ENCODE measurements at places on chromosomes 5 and 9.

GRCh38 chr5:176359658-176360057, 1.9 kb downstream of the KIAA1191 start:
- DNase-seq, result no peak

DNA sequence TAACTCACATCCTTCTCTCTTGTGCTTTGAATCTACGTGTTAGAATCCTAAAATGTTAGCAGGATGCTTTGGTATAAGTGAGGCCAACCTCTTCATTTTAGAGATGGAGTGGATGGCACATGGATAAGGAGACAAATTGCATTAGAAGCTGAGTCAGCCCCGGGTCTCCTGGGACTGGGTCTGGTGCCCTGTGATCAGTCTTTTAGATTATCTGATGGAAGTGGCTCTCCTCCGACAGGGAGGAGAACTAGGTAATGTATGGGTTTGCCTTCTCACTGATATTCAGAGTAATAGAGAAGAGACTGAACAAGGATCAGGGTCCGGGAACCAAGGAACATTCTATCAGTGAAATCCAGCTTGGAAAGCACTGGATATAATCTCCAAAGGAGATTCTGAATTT, 74.9 kb upstream of the TNFSF8 start:
- no peak for DNase-seq

GRCh38 chr5:136037001-136037705, 8.4 kb downstream of the TGFBI start:
- DNase-seq, result no peak

DNA sequence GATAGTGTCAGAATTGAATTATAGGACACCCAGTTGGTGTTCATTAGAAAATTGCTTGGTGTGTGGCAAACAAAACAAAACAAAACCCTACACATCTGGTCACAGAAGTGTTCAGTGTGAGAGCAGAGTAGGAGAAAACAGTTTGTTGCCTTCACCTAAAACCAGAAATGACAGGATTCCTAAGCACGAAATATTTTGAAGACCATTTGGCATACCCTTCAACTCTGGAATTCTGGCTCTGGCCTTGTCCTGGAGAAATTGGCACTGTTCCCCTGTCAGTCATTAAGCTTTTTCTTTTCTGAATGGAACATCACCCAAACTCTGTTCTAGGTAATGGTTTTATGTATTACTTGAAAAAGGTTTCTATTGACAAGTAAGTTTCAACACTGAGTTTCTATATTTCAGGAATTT, 110.2 kb upstream of the PCA3 start:
- no peak for DNase-seq

DNA sequence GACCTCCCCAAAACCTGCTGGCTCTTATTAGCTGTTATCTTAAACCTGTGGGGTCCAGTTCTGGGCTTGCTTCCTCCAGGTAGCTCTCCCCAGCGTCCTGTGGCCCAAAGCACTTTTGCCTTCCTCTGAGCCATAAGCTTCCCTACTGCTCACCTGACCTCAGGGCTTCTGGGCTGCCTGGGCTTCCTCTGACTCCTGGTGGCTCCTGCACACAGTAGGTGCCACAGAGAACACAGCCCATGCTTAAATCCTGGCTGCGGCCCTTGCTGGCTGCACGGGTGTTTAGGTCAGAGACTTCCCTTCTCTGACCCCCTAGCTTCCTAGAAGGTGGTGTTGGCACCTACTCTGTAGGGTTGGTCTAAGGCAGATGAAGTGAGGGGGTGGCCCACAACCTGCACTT, 2.5 kb downstream of the RALGDS start:
- no peak for DNase-seq

- no peak for DNase-seq
These were observed 70.0 kb downstream of the AMBP start for GRCh38 chr9:114007991-114008666.

GRCh38 chr9:110984890-110985437, 53.3 kb downstream of the LPAR1 start:
- no peak for DNase-seq

- peak; percentile 83 for DNase-seq
These were observed 22.3 kb upstream of the HMCN2 start for GRCh38 chr9:130243015-130243881.

- DNase-seq, result no peak
These were observed 130.1 kb upstream of the OSMR start for GRCh38 chr5:38715696-38716095.

DNA sequence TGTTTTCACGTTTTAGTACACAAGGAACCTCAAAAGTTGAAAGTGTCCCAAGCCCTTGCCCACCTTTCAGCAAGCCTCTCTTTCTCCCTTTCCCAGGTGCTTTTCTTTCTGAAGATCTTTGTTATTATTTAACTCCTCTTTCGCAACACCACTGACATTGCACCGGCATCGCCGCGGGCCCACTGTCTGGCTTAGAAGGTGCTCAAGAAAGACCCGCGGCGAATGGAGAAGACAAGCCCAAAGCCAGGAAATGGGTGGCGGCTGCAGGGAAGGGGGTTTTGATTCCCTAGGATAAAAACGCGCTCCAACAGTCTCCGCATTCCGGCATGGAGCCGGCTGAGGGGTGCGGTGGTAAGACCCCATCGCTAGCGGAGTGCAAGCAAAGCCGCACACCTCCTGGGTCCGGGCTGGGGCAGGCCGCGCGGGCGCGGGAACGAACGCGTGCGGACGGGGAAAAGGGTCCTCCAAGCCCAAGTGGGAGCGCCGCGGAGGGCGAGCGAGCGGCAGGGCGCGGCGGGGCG, 404 bp upstream of the AFAP1L1 start:
- no peak for DNase-seq

DNA sequence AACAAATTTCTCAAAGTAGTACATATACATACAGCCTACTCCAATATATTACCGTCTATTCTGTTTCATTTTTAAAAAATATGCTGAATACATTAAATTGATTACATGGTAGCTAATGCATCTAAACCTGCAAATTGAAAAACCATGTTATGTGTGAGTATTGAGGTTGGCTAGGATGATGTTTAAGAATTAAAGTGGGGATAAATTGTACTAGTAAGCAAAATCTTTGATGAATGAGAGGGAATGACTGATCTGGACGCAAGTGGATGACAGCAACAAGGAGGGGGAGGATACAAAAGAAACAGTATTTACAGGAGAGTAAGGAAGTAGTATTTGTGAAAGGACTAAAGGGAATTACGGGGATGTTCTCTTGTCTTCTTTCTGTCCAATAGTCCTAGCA, 37.4 kb downstream of the RAD50 start:
- no peak for DNase-seq

GRCh38 chr9:86098824-86099700, at the start of gene GOLM1:
Gene GOLM1, minus strand, starts transcription at chr9:86099558. Its CDS starts 20,238 bp downstream, at chr9:86079320.
- DNase-seq, result no peak

DNA sequence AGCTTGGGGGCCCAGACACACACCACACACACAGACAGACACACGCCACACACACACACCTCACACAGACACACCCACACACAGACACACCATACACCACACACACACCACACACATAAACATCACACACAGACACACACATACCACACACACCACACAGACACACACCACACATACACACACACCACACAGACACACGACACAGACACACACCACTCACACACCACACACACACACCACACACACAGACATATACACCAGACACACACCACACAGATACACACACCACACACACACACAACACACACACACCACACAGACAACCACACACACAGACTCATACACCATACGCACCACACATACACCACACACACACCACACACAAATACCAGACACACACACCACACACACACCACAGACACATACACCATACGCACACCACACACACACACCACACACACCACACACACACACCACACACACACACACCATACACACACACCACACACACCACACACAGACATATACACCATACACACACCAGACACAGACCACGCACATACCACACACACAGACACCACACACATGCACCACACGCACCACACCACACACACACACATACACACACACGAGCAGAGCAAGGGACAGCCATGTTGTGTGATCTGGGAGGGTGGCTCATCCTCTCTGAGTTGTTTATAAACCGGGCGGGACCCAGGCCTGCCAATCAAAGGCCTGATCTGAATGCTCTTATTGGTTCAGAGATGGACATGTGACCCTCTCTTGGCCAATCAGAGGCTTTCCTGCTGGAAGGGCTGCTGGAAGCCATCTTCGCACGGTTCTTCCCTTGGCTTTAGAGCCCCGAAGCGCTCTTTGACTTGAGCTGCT, 148.3 kb downstream of the GAPVD1 start:
- peak; percentile 7 for DNase-seq

GRCh38 chr9:127061411-127061810, 61.0 kb downstream of the ANGPTL2 start:
- no peak for DNase-seq

DNA sequence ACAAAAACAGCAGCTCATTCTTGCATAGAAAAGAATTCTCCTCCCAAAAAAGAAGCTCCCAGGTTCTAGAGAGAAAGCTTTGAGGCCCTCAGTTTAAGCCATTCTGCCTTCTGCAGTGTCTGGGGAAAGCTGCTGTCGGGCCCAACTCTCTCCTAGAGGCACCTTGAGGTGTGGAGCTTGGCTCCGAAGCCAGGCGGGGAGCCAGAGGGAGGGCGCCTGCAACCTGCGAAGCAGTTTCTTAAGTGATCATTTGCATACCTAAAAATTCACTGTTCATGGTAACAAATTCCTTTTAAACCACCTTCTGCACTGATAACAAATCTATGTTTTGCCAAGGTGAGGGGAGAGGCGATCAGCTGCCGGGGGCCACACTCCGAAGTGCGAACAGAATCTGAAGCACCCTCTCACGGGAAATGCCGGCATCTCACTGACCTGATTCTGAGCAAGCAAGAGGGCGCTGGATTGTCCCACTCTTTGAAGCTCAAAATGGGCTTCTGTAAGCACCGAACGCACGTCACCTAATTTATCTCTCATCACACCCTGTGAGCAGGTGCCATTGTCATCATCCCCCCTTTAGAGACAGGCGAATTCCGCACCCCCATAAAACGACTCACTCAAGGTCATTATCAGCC, 86.1 kb downstream of the GTF3C4 start:
- DNase-seq, result no peak

DNA sequence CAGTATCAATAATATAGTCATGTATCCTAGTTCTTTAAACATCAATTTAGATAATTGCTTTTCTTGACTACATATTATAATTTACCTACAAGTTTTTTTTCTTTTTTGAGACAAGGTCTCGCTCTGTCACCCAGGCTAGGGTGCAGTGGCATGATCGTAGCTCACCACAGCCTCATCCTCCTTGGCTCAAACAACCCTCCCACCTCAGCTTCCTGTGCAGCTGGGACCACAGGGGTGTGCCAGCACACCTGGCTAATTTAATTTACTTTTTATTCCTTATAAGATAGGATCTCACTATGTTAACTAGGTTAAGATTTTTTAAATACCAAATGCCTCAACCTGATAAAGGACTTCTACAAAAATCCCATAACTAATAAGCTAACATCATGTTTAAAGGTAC, 21.1 kb downstream of the UIMC1 start:
- DNase-seq, result no peak

DNA sequence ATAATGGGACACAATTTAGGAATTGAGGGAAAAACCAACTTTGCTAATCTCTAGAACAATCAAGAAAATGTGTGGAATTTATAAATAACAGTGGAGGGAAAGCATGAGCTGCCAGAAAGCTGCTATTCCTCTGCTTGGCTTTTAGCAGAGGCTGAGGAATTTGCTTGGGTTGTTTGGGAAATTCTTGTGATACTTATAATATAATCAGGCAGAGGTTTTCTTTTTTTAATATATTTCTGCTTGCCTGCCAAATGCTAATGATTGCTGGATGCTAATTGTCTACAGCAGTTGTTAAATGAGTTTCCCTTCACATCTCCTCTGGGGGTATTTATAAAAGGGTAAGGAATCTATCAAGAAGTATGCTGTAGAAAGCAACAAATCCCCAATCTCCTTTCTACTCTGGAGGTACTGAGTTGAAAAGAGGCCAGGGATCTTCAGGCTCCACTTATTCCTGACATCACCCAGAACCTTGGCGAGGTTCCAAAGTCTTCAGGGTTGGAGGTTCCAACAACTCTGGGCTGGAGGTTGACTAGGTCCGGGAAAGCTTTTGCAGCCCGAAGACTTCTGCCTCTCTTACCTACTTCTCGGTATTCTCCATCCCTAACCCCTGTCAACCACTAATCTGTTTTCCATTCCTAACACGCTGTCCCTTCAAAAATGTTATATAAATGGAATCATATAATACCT, 60.4 kb upstream of the TMED7 start:
- DNase-seq, result no peak

GRCh38 chr9:87889065-87889881, 6.6 kb downstream of the SPATA31E1 start:
- DNase-seq, result no peak

DNA sequence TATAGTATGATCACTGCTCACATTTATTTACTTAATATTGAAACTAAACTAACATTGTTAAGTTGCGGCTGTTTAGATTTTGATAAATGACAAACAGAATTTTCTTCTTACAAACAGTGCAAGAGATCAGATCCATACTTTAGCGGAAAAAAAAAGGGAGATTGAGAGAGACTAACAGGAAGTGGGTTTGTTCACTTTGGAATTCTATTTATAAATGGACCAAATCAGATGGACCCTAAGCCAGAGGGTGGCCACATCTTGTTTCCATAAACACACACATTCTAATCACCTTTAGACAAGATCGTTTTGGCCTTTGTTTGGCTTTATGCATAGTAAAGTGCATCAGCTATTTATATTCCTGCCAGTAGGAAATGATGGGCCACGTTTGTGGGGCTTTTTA, 381.4 kb upstream of the CD180 start:
- no peak for DNase-seq

DNA sequence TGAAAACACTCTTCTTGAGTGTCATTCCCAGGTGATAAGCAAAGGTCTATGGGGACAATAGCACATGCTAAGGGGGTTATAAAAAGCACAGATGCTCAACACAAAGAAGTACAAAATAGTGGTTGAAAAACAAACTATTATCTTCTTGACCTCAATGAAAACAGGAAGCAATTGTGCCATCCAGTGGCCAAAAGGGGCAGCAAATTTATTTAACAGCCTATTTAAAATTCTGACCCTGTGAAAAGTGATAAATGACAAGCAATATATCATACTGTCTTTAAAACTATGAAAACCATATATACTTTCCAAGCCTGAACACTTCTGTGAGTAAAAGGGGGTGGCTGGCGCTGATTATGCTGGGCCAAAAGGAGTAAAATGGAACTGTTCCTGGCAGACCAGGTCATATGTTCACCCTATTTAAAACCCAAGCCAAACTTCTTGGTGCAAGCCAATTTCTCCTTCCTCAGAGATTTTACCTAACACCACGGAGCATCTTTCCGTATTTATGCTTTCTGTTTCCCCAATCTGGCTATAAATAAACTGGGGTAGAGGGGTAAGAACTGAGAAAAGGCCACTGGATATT, 29.7 kb downstream of the TEX10 start:
- peak; percentile 5 for DNase-seq

Measured in activated T-cell treated with anti-CD3 and anti-CD28 coated beads for 4 hours (primary cell).